ENCODE measurements at places on chromosomes 7 and 10.

GRCh38 chr7:117139397-117139984 is 183.4 kb downstream of the WNT2 start:
- no peak for DNase-seq

- DNase-seq: no peak
Measured at GRCh38 chr10:26385443-26385842, 52.7 kb upstream of the APBB1IP start.

GRCh38 chr10:121478556-121478955 is 119.7 kb downstream of the FGFR2 start:
- DNase-seq: no peak

DNA sequence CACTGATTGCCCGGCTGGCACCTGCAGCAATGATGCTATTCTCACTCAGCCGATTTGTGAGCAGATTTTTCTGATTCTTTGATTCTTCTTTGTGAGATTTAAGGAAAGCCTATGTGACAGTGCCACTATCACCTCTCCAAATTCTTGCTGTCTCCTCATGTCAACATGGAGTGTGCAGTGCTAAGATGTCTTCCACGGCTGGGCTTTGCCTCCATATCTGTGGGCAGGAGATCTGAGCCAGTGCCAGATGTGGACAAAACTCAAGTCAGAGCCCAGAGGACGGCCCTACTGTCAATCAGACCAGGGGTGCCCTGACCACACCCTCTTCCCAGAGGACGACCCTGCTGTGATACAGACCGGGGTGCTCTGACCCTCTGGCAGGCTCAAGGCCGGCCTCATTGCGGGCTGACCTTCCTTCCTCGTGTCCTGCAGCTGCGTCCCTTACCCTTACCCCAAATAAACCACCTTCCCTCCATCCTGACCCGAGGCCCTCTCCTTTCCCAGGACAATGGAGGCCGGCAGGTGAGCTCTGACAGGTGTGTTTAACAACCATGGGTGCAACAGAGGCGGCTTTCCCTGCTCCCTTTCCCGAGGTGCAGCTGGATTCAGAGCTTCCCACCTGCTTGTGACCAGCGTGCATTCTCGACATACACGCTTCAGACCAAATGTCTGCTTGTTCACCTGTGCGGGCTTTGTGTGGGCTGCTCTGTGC is 221.4 kb downstream of the ADARB2 start:
- no peak for DNase-seq
